ENCODE measurements at places on chromosomes 2 and 18.
A peak's percentile ranks its signal among the peaks of the same experiment; 100 is the strongest.

DNA sequence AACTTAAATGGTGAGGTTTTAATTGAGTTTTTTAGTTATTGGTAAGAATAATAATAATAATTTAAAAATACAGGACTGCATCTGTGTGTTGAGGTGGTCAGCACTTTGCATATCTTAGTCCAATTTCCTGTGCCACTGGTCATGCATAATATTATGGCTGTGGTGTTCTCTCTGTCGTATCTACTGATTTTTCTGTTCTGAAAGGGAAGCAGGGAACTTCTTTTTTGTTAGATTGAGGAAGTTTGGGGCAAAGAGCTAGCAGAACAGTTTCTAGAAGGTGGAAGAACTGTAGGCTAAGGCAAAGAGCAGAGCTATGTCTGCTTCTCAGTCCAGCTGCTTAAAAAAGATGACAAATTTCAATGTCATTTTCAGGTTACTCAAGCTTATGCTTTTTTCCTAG is 74.3 kb downstream of the XRCC5 start:
- peak; percentile 18 for DNase-seq

DNA sequence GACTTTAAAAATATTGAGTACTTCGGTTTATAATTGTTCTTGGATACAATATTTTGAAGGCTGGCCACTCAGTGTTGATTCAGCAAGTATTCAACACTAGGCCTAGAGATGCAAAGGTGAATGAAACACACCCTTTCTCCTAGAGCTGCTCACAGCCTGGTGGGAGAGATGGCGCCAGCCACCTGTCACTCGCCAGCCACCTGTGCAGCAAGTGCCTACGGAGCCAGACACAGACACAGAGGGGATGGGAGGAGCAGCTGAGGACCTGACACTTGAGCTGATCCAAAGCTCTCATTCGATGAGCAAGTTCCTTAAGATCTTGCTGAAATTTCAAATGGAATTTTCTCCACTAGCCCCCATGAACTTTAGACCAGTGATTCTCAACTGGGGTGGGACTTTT is 151.1 kb upstream of the RIOK3 start:
- no peak for DNase-seq

DNA sequence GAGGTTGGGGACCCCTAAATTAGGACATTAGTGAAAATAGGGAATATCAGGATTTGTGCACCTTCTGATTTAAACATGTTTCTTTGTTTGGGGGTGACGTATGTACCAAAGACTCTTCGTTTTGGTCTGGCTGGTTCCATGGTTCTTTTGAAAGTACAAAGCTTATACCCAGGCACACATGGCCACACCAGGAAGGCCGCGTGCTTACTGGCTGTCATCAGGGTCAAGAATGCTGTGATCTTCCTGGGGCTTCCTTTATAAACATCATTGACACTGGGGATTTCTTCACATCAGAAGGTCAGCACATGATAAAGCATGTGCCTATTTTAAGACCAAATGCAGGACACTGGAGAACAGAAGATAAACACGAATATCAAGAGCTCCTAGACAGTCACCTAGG is 230.6 kb upstream of the ID2 start:
- DNase-seq, result no peak

DNA sequence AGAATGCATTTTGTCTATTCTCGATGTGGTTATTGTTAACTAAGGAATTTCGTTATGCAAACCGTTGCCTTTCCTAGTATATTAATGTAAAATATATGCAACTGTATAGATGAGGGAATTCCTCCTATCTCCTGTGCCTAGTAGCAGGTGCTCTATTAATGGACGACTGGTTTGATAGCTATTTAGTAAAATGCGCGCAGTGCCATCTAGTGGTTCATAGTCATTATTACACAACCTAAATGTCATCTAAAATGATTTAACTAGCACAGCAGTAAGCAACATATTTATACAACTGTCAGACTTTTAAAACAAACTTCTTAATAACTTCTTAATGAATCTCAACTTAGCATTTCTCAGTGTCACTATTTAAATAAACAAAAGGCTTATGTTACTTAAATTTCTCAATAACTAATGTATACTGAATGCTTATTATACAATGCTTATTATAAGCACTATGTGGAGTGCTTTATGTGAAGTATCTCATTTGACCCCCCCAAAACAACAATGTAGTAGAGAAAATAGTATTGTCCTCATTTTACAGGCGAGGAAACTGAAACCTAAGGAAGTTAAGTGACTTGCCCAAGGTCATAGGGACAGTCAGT is 77.9 kb downstream of the DTNA start:
- peak; percentile 71 for DNase-seq

GRCh38 chr18:43587538-43588153 is 310.4 kb upstream of the SYT4 start:
- peak; percentile 55 for DNase-seq

GRCh38 chr2:41475959-41476358 is 571.9 kb upstream of the PKDCC start:
- no peak for DNase-seq

- DNase-seq, result no peak
Observed at GRCh38 chr2:128310761-128311160, 7.9 kb downstream of the HS6ST1 start.

- no peak for DNase-seq
Observed at GRCh38 chr2:157691131-157691530, 62.5 kb upstream of the ACVR1C start.

- DNase-seq, result no peak
Observed at GRCh38 chr2:179746981-179747380, 114.4 kb downstream of the ZNF385B start.

GRCh38 chr18:79733135-79733701 is 53.6 kb downstream of the CTDP1 start:
- DNase-seq, result no peak

- no peak for DNase-seq
Observed at GRCh38 chr2:96083989-96084857, 32.1 kb downstream of the ADRA2B start.

- DNase-seq, result no peak
Observed at GRCh38 chr18:79366177-79367094, 29.3 kb upstream of the NFATC1 start.

- DNase-seq, result peak; percentile 49
Observed at GRCh38 chr2:85852937-85853498, 35.8 kb downstream of the ST3GAL5 start.
